Right ventricle myocardium superior (tissue), 1 donor: ENCODE measurements at places on chromosomes 4 and X.
A peak's percentile ranks its signal among the peaks of the same experiment; 100 is the strongest.

- DNase-seq, result no peak
Observed at GRCh38 chrX:132001127-132001526, 22.0 kb upstream of the STK26 start.

DNA sequence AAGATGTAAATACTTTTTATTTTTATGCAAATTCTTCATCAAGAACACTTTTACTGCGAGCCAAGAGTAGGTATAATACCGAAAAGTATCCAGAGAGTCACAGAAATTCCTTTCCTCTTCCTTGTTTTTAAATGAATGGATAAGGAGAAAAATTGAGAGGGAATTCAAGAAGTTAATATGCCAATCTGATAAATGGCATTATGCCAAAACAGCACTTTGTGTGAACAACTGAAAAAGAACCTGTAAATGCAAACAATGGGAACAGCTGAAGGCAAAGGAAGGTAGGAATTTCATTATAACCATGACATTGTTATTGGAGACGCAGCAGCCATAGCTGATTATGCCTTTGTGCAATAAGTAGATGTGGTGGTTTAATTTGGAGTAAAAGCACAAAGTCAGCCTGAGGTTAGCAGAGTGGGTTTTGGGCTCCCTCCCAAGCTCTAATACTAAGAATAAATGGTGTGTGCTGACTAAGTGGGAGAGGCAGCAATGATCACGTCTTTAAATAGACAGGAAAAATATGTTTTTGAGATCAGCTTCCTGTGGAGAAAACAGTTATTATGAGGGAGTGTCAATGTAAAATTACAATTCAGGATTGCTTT is 209.8 kb upstream of the NDST4 start:
- no peak for DNase-seq

- no peak for DNase-seq
Observed at GRCh38 chr4:83947830-83948193, 411.9 kb downstream of the GPAT3 start.

GRCh38 chr4:13455411-13455810 is 28.7 kb downstream of the RAB28 start:
- DNase-seq, result no peak

GRCh38 chr4:36676139-36677050 is 395.0 kb downstream of the DTHD1 start:
- DNase-seq, result no peak

DNA sequence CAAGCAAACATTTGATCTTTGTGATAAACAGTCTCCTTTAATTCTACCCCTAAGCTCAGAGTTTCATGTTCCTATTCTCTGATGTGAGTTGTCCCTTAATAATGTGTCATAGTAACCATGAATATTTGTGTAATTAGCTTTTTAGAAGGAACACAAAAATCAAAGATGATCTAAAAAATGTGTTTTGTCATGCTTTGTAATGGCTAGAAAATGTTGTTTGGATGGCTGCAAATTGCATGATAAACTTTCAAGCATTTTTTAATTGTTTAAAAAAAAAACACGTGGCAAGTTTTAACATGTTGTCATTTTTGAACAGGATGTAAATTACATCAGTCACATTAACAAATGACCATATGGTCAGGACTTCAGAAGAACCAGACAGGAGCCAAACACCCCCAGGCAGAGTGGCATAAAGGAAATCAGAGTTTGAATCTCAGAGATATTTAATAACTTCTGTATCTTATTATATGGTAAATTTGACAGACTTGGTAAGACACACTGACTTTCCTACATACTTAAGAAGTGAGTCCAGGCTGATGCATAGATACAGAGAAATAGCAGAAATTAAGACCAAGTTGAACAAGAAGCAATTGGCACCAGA is 223.9 kb upstream of the VEGFC start:
- no peak for DNase-seq

GRCh38 chr4:70838666-70839588 is 763 bp downstream of the GRSF1 start:
- DNase-seq, result peak; percentile 75

- no peak for DNase-seq
Observed at GRCh38 chr4:122458625-122459024, 2.1 kb upstream of the IL2 start.

DNA sequence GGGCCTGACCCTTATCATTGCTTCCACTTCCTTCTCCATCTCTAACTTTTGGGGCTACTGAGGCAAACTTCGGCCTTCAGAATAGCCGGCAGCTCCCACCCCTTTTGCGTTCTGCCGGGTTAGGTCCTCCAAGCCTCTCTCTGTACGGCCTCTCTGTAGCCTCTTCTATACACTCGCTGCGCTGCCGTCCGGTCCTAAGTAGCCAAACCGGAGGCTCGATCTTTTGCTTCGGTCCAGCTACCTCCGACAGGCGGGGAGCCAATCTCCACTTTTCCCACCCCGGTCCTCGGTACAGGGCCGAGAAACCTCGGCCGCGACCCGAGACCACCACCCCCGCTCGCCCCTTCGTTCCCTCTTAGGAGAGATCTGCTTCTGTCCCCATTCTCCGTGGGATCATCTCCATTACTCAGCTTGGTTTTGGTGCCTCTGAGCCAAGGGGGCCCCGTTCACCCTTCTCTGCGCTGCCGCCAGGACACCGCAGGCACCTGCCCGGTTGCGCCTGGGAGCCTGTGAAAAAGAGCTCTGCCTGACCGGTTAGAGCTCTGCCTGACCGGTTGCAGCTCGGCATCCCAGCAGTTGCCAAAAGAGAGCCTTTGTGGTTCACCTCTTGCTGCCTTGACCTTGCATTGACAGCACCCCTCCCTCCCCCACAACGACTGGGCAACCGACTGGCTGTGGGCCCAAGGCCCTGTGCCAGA is 1.0 kb upstream of the HTR2C start:
- DNase-seq, result no peak

- DNase-seq, result no peak
Observed at GRCh38 chrX:152912106-152912505, 14.2 kb downstream of the ZNF185 start.

DNA sequence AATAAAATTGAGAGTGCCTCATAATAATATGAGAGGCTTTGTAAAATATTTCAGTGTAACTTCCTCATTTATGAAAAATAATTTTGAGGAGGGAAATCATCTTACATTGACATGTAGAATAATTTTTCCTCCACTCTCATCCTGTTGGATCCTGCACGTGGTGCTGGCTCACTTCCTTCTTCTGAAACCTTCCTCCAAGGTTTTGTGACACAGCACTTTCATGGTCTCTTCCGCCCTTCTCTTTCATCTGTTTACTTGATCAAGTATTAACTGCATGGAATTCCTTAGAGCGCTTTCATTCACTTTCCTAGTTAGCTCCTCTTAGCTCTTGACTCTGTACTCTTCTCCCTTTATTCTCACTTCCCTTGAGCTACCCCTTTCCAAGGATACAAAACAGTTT is 246.5 kb downstream of the RAPGEF2 start:
- DNase-seq, result no peak

DNA sequence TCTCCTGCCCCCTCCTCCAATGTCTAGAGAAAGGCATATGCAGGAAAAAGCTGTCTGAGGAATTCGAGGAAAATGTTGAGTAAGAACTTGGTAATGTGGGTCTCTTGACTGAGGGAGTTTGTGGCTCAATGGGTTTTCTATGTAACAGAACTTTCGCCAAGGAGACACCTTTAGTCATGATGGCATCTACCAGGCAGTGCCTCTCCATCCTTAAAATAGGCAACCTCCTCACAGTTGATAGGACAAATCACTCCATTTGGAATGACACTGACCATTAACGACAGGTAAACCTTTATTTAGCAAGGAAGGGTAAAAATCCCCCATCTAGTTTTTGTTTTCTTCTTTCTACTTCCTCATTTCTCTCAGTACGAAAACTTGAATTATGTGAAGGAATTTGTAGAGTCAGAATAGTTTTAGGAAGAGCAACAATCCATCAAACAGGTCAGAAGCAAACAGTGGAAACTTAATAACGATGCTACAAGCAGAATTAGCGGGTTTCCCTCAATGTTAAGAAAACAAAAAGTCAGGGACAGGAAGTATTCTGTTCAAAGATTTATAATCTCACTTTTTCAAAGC is 2.7 kb downstream of the GSX2 start:
- no peak for DNase-seq

- DNase-seq, result no peak
Observed at GRCh38 chr4:98285676-98286075, 24.5 kb downstream of the RAP1GDS1 start.

GRCh38 chr4:1775731-1776500 is 17.2 kb upstream of the FGFR3 start:
- no peak for DNase-seq

DNA sequence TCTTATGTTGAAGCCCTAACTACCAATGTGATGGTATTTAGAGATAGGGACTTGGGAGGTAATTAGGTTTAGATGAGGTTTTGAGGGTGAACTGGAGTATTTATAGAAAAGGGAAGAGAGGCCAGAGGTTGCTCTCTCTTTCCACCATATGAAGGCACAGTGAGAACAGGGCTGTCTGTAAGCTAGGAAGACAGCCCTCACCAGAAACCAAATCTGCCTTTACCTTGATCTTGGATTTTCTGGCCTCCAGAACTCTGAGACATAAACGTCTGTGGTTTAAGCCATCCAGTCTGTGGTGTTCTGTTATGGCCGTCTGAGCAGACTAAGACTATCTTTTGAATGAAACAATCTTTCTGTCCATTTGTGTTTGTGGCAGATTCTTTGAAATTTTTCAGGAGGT is 223.7 kb downstream of the PDHA2 start:
- no peak for DNase-seq

DNA sequence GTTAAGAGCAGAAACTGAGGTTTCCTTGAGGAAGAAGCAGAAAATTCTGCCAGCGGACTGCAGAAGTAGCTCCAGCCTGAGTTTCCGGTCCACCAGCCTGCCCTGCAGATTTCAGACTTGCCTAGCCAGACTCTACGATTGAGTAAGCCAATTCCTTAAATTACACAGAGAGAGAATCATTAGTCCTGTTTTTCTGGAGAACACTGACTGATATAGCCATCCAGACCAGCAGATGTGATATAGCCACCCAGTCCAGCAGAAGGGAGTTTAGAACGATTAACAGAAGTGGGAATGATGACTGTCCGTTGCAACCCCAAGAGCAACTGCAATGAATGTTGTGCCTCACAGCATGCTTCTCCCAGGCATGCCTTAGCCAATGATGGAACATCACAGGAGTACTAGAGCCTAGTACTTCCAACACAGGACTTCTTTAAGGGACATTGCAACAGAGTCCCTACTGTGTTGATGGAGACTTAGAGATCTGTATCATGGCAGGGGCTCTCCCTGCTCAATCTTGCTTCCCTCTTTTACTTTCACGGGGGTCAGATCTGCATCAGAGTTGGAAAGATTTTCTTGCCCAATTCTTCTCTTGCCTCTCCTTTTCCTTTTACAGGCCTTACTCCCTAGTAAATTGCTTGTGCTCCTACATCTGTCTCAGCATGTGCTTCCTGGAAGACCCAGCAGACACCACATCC is 264.6 kb upstream of the CLNK start:
- DNase-seq, result no peak

GRCh38 chr4:146099585-146099984 is 75.9 kb upstream of the LSM6 start:
- no peak for DNase-seq
